ENCODE measurements at places on chromosomes 2 and 18. TPM values are rescaled to one million over a fixed set of nuclear protein-coding genes. Genes with fewer than 3 reads are reported as not detected.
A peak's percentile ranks its signal among the peaks of the same experiment; 100 is the strongest.

COLEC11 gene
- not detected for total RNA-seq

BMP10 gene
- not detected for total RNA-seq

LRRC30 gene
- not detected for total RNA-seq

MLPH gene
- total RNA-seq, result not detected

GRCh38 chr18:34909637-34910364 is 131.4 kb upstream of the MAPRE2 start:
- no peak for DNase-seq

GRCh38 chr2:236712304-236712703 is 142.7 kb downstream of the ACKR3 start:
- DNase-seq, result peak; percentile 62

GRCh38 chr2:105404736-105405135 is 5.9 kb upstream of the FHL2 start:
- no peak for DNase-seq

- DNase-seq, result no peak
These were observed at the start of gene SERPINB10 for GRCh38 chr18:63907664-63908063. Gene SERPINB10 (plus strand): TSS chr18:63907958. CDS start chr18:63915511, 7,553 bp downstream.

GRCh38 chr2:36357847-36358659 is 2.5 kb downstream of the CRIM1 start:
- no peak for DNase-seq

DNA sequence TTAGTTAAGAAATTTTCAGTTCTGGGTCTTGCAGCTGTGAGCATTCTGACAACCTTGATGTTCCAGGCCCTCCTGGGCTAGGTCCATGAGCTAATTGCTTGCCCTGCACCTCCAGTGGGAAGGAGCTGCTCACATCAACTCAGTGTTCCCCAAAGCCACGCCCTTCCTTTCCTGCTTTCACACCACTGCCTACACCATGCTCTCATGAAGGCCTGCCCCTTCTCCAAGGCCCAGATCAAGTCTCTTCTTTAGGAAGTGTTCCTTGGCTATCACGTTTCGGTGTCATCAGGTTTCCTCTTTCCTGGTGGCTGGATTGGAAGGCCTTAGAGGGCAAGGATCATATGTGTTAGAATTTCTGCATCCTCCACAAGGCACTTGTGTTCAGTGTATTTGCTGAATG is 18.8 kb downstream of the TMEM127 start:
- no peak for DNase-seq

DNA sequence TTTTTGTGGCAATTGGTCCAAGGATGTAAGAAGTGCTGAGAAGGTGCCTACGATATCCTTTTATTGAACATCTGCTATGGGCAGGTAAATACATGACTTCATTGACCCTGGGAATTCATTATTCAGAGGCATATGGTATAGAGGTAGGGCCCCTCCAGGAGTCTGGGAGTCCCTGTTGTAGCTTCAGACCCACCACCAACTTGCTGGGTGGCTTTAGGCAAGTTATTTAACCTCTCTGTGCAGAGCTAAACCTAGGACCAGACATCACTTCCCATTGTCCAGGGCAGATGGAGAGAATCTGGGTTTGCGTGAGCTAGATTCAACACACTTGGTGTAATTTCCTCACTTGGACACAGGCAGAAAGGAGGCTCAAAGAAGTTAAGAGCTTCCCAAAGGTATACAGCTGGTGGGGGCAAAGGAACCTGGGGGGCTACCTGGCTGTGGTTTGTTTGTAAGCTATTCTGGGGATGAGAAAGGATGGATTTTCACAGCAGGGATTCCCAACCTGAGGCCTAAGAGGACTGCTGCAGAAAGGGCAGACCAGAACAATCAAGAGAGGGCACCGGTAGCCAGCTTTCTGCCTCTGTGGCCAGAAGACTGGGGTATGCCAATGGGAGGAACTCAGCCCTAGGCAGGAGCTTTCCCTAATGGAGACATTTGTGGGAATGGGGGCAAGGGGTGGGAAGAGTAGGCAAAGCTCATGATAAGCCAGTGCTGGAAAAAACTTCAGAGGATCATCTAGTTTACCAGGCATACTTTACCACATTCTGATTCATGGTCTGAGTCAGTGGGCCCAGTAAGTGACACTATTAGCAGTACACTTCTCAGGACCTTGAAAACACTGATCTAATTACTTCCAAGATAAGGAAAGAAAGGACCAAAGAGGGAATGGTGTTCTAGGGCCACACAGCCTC is 102.7 kb upstream of the SMAD2 start:
- DNase-seq, result no peak

DNA sequence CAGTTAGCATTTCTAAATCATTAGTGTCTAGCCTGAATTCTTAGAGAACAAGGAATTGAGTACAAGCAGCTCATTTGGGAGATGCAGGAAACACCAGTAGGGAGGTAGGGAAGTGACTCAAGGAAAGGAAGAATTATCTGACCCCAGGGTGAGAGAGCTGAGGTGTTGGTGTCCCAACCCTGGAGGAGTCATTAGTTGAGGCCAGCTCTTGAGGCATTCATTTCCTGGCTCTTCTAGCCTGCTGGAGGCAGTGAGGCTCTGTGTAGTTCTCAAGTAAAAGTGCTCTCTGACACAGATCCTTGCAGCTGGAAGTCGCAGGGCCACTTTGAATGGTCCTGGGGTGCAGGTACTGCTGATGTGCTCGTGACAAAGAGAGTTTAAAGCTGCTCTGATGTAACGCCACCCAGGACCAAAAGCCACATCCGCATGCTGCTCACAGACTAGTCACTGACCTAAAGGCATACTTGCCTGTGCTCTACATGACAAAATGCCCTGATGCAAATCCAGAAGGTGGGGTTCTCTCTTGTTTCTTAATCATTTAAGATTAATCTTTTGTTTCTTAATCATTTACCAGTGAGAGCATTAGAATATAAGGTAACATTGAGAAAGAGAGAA is 299.5 kb upstream of the LYPD1 start:
- no peak for DNase-seq

GRCh38 chr2:222848862-222849261 is 12.0 kb upstream of the ACSL3 start:
- DNase-seq, result no peak

- DNase-seq, result no peak
These were observed 1551.7 kb upstream of the SLC39A10 start for GRCh38 chr2:194105358-194105757.

GRCh38 chr2:41500895-41501294 is 546.9 kb upstream of the PKDCC start:
- DNase-seq, result no peak

Data from SJSA1 (cell line).